GM23338 (cell line): ENCODE measurements at places on chromosomes 11 and 22.

- H3K36me3 ChIP-seq, result no peaks in the 10 kb centered on the region
- no peak for DNase-seq
- peaks cover 21% of the 10 kb centered on the region for H3K4me1 ChIP-seq
Measured at GRCh38 chr22:39431216-39431801, 25.5 kb upstream of the MGAT3 start.

GRCh38 chr11:85823816-85824215 lies 12.9 kb upstream of the SYTL2 start:
- H3K4me3 ChIP-seq, result no peak overlapping the region
- H3K27me3 ChIP-seq, result no peaks in the 10 kb centered on the region
- no peaks in the 10 kb centered on the region for H3K4me1 ChIP-seq
- DNase-seq, result no peak
- no peaks in the 10 kb centered on the region for H3K36me3 ChIP-seq

DNA sequence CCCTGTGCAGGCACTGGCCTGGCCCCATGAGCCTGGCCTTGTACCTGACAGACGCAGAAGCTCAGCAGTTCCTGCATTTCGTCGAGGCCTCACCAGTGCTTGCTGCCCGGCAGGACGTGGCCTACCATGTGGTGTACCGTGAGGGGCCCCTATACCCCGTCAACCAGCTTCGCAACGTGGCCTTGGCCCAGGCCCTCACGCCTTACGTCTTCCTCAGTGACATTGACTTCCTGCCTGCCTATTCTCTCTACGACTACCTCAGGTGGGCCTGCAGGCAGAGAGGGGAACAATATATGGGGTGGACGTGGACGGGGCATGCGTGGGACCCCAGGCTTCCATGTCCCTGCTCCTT lies 4.9 kb downstream of the LARGE2 start:
- no peak overlapping the region for H3K4me3 ChIP-seq
- H3K4me1 ChIP-seq, result peaks cover 7% of the 10 kb centered on the region
- no peak for DNase-seq
- H3K27me3 ChIP-seq, result no peaks in the 10 kb centered on the region
- no peak overlapping the region for H3K27ac ChIP-seq

DNA sequence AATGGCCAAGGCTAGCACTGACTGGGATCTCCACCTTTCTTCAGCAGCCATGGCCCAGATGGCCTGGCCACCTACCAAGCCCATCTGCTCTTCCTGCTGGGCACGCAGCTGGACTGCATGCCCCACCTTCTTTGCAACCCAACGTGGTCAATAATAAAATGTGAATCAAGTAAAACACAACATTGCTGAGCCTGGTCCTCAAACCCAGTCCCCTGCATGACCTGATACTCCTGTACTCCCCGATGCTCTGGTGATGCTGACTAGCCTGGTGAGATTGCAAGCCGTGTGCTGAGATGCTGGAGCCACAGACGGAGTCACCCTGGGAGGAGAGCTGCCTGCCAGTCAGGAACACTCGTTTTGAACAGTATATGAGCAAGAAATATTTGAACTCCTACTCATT lies 34.0 kb downstream of the PARVG start:
- no peak for DNase-seq
- H3K4me1 ChIP-seq, result no peaks in the 10 kb centered on the region
- no peak overlapping the region for H3K4me3 ChIP-seq
- no peaks in the 10 kb centered on the region for H3K36me3 ChIP-seq

GRCh38 chr11:3796801-3797328 lies 489 bp downstream of the NUP98 start:
- H3K36me3 ChIP-seq, result peaks cover 22% of the 10 kb centered on the region
- no peaks in the 10 kb centered on the region for H3K27me3 ChIP-seq
- peak overlapping the region; percentile 89 for H3K4me3 ChIP-seq
- peak; percentile 73 for DNase-seq

- no peak overlapping the region for H3K27ac ChIP-seq
- H3K4me3 ChIP-seq, result no peak overlapping the region
- H3K36me3 ChIP-seq, result no peaks in the 10 kb centered on the region
- H3K27me3 ChIP-seq, result no peaks in the 10 kb centered on the region
- DNase-seq, result no peak
Measured at GRCh38 chr22:30143265-30143664, 63.0 kb downstream of the HORMAD2 start.

DNA sequence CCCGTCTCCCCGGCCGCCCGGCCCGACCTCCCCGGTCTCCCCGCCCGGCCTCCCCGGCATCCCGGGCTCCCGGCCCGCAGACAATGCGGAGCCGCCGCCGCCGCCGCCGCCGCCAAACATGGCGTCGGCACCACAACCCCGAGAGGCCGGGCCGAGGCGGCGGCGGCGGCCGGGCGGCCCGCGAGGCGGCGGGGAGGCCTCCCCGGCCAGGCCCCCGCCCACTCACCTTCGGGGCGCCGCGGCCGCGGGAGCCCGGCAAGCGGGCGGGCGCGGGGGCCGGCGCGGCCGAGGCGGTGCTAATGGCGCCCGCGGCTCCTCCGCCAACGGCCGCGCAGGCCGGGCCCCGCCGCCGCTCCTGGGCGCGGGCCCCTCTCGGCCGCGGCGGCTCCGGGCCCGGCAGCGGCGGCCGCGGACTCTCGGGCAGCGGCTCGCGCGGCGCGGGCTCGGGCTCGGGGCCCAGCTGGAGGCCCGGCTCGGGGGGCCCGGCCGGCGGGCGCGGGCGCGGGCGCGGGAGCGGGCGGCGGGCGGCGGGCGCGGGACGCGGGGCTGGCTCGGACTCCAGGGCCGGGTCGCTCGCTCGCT lies 311 bp downstream of the BRD1 start:
- 0 out of 2 replicates have a peak, but pooled peaks cover 4% of the 10 kb centered on the region for H3K27me3 ChIP-seq
- H3K4me3 ChIP-seq, result peak overlapping the region; percentile 91
- no peak overlapping the region for H3K27ac ChIP-seq
- peaks cover 6% of the 10 kb centered on the region; the same call in 1 of the 2 replicates for H3K36me3 ChIP-seq
- H3K4me1 ChIP-seq, result peaks cover 8% of the 10 kb centered on the region; the same call in 1 of the 2 replicates

DNA sequence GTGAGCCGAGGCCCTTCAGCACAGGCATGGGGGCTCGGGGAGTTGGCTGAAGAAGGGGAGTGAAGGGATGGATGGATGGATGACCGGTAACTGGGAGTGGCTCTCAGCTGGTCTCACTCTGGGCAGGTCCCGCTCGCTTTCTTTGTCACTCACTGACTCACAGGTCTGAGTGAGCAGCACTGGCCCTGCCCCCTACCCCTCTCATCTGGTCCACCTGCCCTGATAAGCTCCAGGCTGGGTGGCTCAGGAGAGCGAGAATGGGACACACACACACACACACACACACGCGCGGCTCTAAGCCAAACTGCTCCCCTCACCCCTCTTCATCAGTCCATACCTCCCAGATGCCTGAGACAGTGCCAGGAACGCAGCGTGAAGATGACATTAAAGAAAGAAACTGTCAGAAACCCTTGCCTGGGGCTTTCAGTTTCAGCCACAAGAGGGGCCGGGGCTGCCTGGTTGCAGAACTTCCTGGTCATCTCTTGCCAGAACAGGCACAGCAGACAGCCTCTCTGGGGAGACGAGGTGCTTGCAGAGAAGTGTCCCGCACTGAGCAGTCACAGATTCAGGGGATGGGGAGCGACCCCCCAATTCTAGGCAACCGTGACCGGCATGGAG lies 16.5 kb upstream of the SHISAL1 start:
- no peak for DNase-seq
- peaks cover 13% of the 10 kb centered on the region for H3K4me1 ChIP-seq
- H3K27ac ChIP-seq, result no peak overlapping the region
- no peak overlapping the region for H3K4me3 ChIP-seq
- no peaks in the 10 kb centered on the region for H3K36me3 ChIP-seq

GRCh38 chr22:19872779-19873137 lies 18.1 kb upstream of the GNB1L start:
- no peaks in the 10 kb centered on the region for H3K4me1 ChIP-seq
- no peak overlapping the region for H3K4me3 ChIP-seq

DNA sequence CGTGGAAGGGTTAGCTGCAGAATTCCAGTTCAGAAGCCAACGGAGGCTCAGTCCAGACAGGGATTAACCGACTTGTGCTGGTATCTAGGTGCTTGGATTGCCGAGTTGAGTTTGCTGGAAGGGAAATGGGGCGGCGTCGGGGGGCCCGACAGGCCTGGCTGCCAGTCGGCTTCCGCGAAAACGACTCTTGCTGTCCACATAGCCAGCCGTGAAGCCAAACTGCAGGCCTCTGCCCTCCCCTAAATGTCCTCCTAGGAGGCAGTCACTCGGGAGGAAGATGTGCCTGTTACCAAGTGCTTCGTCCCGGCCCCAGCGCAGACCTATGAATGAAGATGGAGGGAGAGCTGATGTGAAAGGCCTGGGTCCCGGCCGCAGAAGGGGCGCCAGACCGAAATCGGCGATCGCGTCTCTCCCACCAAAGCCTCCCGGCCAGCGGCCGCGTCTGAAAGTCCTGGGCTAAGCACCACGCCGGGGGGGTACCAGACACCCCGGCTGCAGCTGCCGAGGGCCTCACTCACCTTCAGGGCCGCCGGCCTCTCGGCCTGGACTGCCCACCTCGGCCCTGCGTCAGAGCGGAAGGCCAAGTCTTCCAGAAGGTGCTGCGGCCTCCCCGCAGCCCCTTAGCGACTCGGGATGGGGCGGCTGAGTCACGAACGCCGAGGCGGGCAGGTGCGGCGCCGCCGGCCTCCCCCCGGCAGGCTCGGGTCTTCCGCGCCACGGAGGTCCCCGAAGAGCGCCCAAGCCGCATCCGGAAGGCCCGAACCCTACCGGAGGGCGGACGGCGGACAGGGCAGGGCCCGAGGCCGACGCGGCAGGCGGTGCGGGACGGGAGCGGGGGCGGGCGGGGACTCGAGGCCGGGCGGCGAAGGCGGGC lies 7.5 kb downstream of the DPAGT1 start:
- H3K4me1 ChIP-seq, result peaks cover 14% of the 10 kb centered on the region; the same call in 1 of the 2 replicates
- no peaks in the 10 kb centered on the region for H3K27me3 ChIP-seq
- H3K36me3 ChIP-seq, result peaks cover 19% of the 10 kb centered on the region
- DNase-seq, result peak; percentile 48
- H3K4me3 ChIP-seq, result peak overlapping the region; percentile 96
